Epithelial cell of prostate (primary cell): ENCODE measurements at places on chromosomes 1 and 21.

DNA sequence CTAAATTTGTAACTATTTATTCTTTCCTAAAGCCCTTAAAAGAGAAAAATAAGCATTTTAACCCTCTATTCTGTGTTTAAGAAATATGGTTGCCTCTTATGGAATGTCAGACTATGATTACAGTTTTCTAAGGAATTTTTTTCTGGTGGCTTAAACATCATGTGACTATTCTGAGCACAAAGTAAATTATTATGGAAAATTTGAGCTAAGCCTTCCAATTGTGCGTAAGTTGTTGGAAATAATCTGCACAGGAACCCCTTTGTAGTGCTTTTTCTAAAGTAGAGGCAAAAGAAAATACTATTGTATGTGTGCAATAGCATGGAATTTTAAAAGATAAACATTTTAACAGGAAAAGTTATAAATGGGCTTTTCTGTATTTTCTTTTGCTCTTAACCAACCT, 254.8 kb downstream of the PBX1 start:
- DNase-seq, result no peak

DNA sequence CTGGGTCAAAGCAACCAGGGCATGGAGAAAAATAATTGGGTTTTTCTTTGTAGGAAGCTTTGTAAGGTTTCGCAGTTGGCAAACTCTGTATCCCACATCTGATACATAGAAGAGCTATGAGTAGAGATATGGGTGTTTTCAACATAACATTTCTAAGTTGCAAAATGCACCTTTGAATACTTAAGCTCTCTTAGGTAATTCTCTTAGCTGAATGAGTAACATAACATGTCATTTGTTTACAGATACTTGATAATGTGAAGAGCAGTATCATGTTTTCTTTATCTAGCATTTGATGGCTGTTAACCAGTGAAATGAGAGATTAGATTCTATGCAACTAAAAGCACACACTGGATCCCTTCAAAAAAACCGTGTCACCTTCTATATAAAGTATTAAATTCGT, 21.6 kb downstream of the RAVER2 start:
- DNase-seq, result peak; percentile 34

- no peak for DNase-seq
Observed at GRCh38 chr1:170356585-170356984, 175.4 kb upstream of the GORAB start.

DNA sequence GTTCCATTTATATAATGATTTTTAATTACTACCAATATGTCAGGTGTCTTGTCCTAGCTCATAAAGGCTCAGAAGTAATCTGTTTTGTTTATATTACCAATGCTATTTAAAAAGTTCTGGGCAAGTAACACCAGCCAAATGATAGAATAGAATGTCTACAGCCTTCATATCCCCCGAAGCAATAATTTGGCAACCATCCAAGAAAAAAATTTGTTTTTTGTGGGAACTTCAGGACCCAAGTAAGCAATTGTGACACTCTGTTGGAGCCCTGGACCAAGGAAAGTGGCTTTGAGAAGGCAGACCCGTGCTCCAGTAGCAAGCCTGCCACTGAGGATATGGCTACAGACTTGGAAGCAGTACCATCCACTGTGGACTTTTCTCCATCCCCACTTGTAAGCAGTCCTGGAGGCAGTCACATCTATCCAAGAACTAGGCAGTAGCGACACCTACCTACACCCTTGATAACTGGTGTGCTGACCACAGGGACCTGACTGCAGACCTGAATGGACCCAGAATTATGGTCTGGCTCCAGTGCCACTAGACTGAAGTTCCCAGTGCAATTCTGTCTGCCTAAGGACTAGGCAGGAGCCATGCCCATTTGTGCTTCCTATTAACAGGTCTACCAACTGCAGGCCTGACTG, 870.7 kb upstream of the ADGRL2 start:
- no peak for DNase-seq

DNA sequence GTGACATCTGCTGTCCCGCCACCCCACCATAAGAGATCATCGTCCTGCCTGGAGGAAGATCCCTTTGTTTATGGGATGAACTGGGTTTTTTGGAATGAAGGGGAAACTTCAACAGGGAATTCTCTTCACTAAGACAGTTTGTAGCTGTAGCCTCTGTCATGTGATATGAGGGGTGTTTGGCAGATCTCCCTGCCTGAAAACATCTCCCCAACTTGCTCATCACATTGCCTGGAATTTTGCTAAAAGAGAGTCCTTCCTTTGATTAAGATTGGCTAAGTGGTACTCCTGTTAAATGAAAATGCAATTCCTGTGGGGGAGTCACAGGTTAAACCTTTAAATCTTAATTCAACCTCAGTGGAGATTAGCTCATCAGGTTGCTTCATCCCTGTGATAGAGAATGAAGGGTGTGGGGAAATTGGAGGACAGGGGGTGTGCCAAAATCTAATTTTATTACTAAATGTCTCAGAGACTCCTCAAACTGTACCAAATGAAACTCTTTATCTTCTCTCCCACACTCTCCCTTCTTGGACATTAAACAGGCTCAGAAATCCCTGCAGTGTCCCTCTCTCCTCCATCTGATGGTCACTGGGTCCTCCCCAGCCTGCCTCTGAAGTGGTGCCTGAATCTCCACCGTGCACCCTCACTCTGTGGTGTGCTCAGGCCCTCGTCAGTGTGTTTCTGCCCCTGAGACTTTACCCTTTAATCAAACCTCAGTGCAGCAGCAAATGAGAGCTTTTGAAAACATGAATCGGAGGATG, 54.8 kb downstream of the IER5 start:
- no peak for DNase-seq

GRCh38 chr1:31366796-31367195, 6.1 kb downstream of the FABP3 start:
- no peak for DNase-seq

DNA sequence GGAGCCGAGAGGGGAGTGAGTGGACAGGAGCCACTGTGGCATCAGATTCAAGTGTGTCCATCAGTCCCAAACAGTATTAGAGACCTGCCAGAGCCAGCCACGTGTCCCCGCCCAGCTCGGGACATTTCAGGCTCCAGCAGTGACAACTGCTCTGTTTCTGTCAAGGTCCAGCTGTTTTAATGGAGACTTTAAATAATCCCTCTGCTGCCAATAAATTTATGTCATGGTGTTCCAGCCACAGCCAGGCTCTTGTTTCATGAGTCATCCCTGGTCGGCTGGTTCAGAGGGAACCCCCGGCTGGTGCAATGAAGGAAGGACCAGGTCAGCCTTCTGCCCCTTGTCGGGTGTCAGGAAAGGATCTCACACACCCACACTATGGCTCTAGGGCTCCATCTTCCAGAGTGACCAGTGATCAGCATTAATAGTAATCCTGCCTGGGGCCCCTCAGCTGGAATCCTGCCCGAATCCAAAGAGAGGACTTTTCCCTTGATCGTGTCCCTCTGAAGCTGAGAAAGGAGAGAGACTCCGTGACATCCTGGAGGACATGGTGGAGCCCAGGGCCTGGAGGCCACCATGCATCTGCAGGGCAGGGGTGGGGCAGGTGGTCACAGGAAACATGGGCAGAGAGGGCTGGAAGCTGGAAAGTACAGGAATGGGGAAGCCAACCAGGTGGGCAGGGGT, 197.3 kb downstream of the MATN1 start:
- DNase-seq, result no peak

DNA sequence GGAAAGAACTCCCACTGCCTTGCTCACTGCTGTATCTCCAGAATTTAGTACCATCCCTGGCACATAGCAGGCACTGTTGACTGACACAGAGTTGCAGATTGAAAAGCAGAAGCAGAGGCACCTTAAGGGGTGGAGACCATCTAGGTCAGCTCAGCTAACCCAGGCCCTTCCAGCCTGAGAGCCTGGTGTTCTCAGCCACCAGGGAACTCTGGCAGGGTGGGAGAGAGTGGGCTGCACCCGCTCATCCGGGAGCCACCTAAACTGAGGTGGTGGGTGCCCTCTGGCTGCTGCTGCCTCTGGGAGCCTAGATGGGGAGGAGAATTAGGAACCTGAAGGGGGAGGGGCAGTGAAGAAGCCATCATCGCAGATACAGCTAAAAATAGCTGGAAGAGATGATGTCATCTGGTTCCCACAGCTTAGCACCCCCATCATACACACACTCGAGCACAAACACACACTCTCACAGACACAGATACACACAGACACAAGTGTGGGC, 1.5 kb upstream of the TSPAN1 start:
- no peak for DNase-seq

DNA sequence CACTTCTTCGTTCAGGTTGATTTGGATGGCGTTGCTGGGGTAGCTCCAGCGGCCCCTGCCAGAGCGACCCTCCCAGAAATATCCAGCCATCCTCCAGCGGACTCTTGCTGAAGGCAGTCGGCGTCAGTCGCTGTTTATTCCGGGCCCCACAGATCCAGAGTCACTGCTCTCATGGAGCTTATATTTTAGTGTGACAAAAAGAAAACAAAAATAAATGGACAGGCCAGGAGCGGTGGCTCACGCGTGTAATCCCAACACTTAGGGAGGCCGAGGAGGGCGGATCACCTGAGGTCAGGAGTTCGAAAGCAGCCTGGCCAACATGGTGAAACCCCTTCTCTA, 791 bp upstream of the CFAP298 start:
- no peak for DNase-seq

GRCh38 chr1:153921080-153921802, 1.5 kb downstream of the GATAD2B start:
- DNase-seq, result no peak

DNA sequence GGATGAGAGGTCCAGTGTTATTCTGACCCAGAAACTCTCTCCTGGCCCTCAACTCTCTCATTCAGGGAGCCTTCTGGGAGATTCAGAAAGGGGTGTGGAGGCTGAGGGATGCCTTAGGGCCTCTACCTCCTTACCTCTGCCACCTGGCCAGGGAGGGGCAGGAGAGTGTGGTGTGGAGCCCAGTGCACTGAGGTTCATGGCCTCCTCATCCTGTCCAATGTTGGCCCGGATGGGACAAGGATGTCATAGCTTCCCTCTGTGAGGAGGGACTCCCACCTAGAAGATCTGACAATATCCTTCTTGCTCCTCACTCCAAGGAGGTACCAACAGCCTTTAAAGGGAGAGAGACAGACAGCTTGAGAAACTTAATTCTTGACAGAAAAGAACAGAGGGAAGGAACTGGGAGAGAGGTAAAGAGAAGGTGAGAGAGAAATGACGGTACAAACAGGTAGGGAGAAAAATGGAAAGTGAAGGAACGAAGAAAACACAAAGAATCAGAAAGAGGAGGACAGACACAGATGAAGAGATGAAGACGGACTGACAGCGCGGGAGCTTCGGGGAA, 779 bp downstream of the BEND5 start:
- DNase-seq, result no peak

GRCh38 chr1:162903246-162903645, 42.3 kb upstream of the CCDC190 start:
- DNase-seq, result no peak

DNA sequence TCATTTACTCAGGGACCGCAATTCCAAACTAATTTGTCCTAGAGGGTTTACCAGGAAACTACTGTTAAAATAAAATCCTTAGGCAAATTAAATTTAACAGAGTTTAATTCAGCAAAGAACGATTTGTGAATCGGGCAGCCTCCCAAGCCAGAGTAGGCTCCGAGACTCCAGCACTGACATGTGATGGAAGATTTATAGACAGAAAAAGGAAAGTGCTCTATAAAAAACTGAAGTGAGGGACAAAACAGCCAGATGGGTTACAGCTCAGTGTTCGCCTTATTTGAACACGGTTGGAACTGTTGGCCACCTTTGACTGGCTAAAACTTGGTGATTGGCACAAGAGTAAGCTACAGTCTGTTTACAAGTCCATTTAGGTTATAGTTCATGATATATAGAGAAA, 35.2 kb upstream of the RCSD1 start:
- DNase-seq, result no peak

- DNase-seq, result no peak
Observed at GRCh38 chr1:169809370-169810095, 14.8 kb upstream of the METTL18 start.

GRCh38 chr1:93976291-93976690, 67.1 kb upstream of the GCLM start:
- no peak for DNase-seq

- no peak for DNase-seq
Observed at GRCh38 chr1:230143534-230143933, 76.5 kb downstream of the GALNT2 start.

GRCh38 chr1:54401799-54402198, 4.4 kb downstream of the SSBP3 start:
- no peak for DNase-seq

DNA sequence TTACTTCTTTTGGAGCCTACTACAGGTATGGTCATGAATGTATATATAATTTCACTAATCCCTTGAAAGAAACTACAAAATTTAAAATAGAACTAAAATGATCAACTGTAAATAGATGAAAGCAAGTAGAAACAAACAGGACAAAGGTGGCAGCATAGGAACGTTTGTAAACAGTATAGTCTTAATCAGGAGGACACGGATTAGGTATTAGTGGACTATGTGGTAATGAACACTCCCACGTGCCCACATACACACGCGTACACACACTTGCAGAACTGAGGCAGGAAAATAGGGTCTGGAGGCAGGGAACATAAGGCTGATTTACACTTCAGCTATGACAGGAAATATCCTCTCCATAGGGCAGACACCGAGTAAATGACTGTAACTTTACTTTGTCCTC, 1397.8 kb downstream of the NCAM2 start:
- no peak for DNase-seq

GRCh38 chr1:226064816-226065248, 2.3 kb downstream of the H3-3A start:
- DNase-seq, result no peak

DNA sequence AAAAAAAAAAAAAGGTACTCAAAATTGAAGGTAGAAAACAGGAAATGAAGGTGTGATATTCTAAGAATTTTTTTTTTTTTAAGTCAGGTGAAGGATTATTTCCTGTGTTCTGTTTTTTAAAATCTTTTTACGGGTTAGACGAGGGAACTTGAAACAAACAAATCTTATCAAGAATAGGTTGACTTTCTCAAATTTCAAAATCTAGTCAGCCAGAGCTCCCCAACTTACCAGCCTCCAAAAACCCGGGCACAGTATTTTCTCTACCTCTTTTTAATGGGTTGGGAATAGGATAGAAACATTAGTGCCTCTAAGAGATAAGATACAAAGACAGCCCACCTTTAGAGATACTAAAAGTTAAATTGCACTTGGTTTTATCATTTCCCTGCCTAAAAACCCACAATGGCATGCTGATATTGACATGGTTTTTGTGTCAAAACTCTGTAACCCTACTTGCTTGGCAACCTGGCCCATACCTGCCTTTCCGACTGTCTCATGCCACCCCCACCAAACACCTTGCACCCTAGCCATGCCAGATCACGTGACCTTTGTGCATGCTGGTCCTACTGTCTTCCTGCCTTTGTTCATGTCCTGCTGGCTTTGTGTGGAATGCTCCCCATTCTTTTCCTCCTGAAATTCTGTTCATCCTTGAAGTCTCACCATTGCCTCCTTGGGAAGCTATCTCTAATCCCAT, 4.2 kb downstream of the RCAN3 start:
- no peak for DNase-seq

- DNase-seq, result no peak
Observed at GRCh38 chr1:91689641-91690481, 189.2 kb downstream of the CDC7 start.

- no peak for DNase-seq
Observed at GRCh38 chr1:187985897-187986654, 1157.3 kb downstream of the PLA2G4A start.
